ENCODE measurements at places on chromosomes 7 and 10. TPM values are rescaled to one million over a fixed set of nuclear protein-coding genes. Genes with fewer than 3 reads are reported as not detected.

The WEE2 gene
- not detected for total RNA-seq

The PNLIPRP1 gene
- 0.31 TPM for total RNA-seq

The FOXI2 gene
- not detected for total RNA-seq

The ANKRD30A gene
- not detected for total RNA-seq

The ELN gene
- total RNA-seq = 208 TPM

The SUGCT gene
- total RNA-seq = 9.9 TPM

The JMJD1C gene
- 187 TPM for total RNA-seq

The MTURN gene
- total RNA-seq = 126 TPM

The ITGA8 gene
- total RNA-seq = 18.8 TPM

The MEPCE gene
- total RNA-seq = 23.9 TPM

The CACNA2D1 gene
- 197 TPM for total RNA-seq

DNA sequence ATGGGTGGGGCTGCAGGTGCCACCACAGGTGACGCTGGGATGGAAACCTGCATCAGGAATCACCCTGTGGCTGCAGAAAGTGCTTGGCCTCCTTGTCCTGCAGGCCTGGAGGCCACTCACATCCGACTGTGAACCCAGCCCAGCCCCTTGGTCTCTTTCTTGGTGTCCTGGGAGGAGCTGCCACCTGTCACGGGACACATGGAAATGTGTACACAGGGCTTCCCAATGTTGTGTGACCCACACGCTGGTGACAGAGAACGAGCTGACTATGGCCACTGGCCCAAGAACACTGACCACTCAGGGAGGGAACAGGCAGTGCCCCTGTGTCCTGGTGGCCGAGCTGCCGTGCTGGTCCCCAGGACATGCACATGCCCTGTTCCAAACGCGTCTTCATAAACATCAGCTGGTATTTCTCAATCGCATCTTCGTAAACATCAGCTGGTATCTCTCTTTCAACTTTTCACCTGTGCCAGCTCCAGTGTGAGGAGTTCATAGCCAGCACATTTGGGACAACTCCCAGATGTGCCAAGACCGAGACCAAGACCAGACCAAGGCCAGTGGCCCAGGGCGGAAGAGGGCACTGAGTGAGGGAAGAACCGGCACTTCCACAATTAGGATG is 57.9 kb upstream of the INPP5A start:
- DNase-seq = no peak

DNA sequence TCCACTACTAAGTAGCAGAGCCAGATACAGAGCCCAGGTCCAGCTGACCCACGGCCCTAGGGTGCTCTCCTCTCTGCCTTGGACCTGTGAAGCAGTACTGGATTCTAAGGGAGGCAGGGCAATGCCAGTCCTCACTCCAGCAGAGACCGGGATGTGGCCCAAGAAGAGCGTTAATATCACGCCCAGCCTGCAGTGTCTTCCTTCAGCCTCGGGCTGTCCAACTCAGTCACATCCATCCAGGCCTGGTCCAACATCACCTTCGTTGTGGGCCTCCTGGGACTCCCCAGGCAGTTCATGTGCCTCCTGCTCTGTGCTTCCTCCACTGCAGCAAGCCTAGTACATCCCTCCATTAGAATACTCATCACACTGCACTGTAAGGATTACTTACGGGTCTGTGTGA is 114.5 kb downstream of the GRID1 start:
- DNase-seq = no peak

- DNase-seq = peak; percentile 64
Observed at GRCh38 chr10:30359373-30360206, 10.5 kb upstream of the MTPAP start.

- DNase-seq = no peak
Observed at GRCh38 chr10:101843032-101844021, at the start of gene KCNIP2. TSS of gene KCNIP2 (minus strand) at chr10:101843800. CDS start at chr10:101843568, 232 bp downstream.

GRCh38 chr10:9076066-9076465 is 1021.6 kb downstream of the GATA3 start:
- DNase-seq = no peak

GRCh38 chr7:130844811-130845580 is 111.0 kb upstream of the KLF14 start:
- no peak for DNase-seq

DNA sequence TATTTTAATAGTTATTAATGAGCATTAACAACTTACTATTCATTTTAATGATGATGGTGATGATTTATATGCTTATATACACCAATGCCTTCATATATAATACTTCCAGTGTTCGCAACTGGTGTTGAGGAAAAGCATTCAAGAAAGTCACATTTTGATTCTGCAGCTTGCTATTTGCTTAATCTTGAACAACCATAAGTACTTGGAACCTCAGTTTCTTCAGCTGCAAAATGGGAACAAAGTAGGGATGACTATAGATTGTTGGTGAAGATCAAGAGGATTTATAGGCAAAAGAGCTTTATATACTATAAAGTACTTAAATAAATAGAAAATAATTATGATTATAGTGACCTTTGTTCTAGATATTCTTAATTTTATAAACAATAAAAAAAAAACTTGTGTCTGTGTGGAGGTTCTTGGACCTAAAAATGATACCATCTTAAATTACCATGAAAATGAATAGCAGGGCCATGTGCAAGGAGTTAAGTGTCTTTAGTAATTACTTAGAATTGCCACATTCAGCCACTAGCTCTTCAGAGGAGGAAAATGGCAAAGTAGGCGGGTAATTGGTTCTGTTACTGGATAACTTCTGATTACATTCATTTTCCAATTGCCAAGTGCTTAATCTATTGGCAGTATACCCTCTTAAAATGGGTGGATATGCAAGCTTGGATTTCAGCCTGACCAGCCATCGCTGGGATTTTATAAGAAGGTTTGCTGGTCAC is 4.5 kb downstream of the ARID5B start:
- DNase-seq = no peak

DNA sequence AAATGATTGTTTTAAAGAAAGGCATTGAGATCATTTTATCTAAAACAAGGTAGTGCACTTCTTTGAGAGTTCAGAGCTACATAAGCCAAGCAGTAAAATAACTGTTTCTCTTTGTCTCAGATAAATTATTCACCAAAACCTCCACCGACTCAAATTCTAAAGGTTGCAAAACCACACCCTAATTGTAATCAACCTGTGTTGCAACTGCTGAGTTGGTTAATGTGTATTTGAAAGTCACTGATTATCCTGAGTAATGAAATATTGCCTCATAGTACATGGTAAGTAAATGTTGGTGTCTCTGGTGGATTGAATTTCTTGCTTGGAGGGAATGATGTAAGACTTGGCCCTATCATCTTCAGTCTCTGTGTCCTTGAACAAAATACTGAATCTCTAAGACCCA is 35.9 kb upstream of the CYP2C9 start:
- DNase-seq = no peak

DNA sequence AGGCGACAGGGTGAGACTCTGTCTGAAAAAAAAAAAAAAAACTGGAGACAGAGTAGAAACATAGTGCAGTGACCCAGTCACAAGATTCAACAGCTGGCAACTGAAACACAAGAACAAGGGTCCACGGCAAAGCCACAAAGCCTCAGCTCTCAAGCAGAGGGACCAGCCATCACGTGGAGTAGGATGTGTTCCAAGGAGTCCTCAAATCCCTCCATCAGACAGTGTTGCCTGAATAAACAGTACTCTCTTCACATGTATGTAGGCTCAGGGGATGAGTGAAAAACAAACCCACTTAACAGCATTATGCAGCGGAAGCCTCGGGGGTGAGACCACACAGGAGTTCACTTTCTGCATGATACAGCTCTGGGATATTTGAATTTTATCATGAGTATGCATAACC is 62.0 kb downstream of the SLIT1 start:
- peak; percentile 55 for DNase-seq

- DNase-seq = peak; percentile 83
Observed at GRCh38 chr10:129792141-129792540, 171.9 kb downstream of the EBF3 start.

DNA sequence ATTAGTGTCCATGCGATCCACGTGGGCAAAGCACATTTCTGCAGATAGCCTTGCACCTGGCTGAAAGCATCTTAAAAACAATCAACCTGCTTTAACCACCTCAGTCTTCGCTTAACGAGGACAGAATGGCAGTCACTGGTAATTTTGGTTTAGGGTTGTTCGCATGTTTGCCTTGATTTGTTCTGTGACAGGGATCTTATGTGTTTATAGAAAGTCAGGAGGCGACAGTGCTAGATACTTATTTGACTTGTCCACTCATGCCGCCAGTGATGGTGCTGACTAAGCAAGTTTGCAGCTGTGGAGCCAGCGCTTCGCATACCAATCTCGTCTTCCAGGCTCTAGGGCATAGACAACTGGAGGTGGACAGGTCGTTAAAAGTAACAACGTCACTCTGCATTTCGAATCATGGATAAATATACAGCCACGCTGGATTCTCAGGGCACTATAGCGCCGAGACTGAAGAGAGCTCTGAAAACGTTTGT is 1.2 kb upstream of the TMEM243 start:
- DNase-seq = peak; percentile 63

GRCh38 chr7:116630357-116630756 is 41.6 kb upstream of the MET start:
- no peak for DNase-seq

Measured in tongue (tissue), 3 donors.